ENCODE measurements at places on chromosomes 5 and 9.

GRCh38 chr5:116970318-116970717, 395.7 kb upstream of the SEMA6A start:
- no peak for DNase-seq

- DNase-seq: peak; percentile 73
Measured at GRCh38 chr9:27572566-27572917, 739 bp downstream of the C9orf72 start.

GRCh38 chr9:4371108-4371507, 71.2 kb upstream of the GLIS3 start:
- no peak for DNase-seq

GRCh38 chr5:135238622-135239452, 160.2 kb downstream of the MACROH2A1 start:
- DNase-seq: peak; percentile 68

- no peak for DNase-seq
Measured at GRCh38 chr9:72477930-72478518, 43.4 kb upstream of the TMC1 start.

- no peak for DNase-seq
Measured at GRCh38 chr5:172166030-172166826, 21.8 kb downstream of the STK10 start.
